ENCODE measurements at places on chromosomes 6 and 20.

- no peak for DNase-seq
These were observed 39.0 kb upstream of the ASXL1 start for GRCh38 chr20:32319100-32319499.

DNA sequence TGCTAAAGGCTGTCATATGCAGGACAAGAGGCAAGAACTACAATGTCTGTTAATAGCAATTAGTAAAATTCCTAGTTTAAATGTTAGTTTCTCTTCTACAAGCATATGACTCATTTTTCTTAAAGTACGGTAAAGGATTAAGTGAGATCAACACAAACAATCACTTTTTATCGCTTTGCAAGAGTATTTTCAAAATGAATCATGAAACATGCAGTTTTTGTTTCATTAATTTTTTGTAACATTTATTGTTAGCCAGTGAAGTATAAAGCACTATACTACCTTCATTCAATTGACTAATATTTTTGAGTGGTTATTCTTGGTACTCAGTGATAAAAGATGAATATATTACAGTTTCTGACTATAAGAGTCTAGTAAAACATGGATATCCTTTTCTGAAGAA is 138.6 kb downstream of the AHI1 start:
- DNase-seq: no peak

DNA sequence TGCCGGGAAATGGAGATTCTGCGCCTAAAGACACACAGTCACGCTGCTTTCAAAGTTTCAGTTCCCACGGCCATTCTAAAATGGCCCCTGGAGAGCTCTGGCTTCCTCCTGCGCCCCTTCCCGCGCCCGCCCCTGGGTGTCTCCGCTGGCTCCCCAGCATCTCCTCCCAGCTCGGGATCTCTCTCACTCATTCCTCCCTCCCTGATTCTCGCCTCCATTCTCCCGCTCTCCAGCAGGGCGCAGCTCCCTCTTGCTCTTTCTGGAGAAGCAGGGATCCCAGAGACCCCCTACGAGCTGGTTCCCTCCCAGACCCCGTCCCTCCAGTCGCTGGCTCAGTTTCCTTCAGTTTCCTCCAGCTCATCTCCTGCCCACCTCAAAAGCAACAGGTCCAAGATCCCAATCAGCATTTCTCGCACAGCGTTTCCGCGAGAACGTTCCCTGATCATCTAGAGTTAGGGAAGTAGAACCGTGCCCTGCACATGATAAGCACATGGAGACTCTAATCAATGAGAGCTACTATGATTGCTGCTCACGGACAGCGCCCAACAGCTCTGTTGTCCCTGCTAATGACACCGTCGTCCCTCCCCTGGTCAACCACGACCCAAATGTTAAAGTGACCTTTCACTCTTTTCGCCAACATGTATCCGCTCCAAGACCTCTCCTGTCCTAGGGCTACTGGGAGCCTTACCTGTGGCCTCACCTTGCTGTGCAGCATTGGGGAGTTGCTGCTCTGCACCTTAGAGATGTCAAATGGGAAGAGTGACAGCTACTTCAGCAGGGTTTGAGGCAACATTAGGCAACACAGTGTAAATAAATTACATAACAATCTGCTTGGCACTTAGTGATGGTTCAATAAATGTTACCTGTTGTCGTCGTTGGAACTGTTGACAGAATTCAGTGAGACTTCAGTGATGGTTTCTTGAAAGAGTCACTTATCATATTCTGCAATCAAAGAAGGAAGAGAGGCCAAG is 218.5 kb upstream of the QKI start:
- DNase-seq: no peak

GRCh38 chr6:2522521-2522920 is 228.2 kb downstream of the MYLK4 start:
- DNase-seq: no peak

DNA sequence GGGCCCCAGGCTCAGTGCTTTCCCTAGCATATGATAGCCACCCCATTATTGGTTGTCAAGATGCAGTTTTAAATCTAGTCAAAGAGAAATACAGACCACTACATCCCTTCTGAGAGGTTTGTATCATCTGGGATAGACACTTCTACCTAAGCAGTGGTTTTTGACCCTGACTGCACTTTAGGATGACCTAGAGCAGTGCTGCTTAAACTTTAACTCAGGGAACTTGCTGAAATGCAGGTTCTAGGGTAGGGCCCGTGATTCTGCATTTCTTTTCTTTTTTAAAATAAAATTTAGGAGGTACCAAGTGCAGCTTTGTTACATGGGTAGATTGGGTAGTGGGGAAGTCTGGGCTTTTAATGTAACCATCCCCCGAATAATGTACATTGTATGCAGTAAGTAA is 18.7 kb downstream of the TM9SF4 start:
- DNase-seq: no peak

DNA sequence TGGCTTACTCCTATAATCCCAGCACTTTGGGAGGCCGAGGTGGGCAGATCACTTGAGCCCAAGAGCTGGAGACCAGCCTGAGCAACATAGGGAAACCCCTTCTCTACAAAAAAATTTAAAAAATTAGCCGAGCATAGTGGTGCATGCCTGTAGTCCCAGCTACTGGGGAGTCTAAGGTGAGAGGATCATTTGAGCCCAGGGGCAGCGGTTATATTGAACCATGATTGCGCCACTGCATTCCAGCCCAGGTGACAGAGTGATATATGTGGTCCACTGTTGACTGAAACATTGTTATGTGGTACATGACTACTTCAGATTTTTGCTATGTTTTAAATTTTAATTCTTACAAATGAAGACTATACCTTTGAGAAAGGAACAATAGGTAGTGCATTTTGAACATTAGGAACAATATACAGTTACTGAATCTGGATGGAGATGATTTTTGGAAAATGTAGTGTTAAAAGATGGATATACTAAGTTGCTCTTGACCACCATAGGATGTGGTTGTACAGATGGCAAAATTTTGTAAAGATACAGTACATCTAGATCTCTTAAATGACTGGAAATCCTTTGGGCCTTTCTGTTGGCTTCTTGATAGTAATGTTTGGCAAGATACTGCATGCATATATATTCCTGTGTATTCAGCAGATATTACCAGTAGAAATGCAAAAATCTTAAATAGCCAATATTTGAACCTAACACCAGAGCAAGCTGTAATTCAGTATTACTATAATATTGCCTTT is 35.9 kb downstream of the MAPK14 start:
- no peak for DNase-seq

Measured in NCI-H1417 (cell line).